ENCODE measurements at places on chromosomes 7 and 10. TPM values are rescaled to one million over a fixed set of nuclear protein-coding genes. Genes with fewer than 3 reads are reported as not detected.

The OR2A1 gene
- not detected for polyA plus RNA-seq

The ACSM6 gene
- polyA plus RNA-seq: not detected

The PAPOLB gene
- not detected for polyA plus RNA-seq

The FAM237B gene
- not detected for polyA plus RNA-seq

The IL6 gene
- polyA plus RNA-seq: 1.6 TPM

The GJC3 gene
- polyA plus RNA-seq: 1.6 TPM

The SYT15B gene
- 0.61 TPM for polyA plus RNA-seq

The FXYD4 gene
- 3.4 TPM for polyA plus RNA-seq
